Uterus (tissue), 4 donors: ENCODE measurements at places on chromosomes 6 and 20.

GRCh38 chr20:21225215-21225947, 77.8 kb upstream of the XRN2 start:
- DNase-seq: no peak

- DNase-seq: no peak
These were observed 781.4 kb downstream of the QKI start for GRCh38 chr6:164195942-164196281.

GRCh38 chr6:134575221-134575620, 257.3 kb upstream of the SGK1 start:
- DNase-seq: no peak

DNA sequence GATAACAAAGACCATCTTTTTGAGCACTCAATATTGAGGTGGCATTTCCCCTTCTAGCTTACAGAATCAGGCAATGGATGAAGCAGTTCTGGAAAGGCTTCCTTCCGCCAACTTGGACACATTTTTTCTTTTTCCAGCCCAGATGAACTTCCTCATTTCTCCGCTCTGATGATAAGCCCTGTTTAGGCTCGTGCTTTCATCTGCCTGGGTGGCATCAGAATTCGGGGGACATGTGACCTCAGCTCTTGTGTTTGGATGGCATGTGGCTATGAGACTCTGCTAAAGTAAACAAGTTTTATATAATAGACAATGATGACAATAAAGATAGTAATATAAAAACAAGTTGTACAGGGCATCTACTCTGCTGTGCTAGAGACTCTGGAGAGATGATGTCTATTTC, 796.7 kb downstream of the DHX35 start:
- DNase-seq: no peak

DNA sequence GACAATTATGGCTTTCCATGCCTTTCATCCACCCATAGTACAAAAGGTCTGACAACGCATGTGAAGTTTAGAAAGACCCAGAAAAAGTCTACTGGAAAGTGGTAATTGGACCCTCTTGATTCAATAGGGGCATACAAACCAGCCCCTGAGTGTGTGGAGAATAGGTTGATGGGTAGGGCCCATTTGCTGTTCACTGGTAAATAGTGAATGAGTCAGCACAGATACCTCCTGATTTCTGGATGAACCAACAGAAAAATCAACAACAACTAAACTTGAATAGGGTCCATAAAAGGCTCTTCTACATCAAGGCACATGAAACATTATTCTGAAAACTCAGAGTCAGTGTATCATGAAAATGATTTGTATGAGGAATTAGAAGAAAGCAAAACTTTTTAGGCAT, 235.4 kb upstream of the SLC35B3 start:
- DNase-seq: no peak

DNA sequence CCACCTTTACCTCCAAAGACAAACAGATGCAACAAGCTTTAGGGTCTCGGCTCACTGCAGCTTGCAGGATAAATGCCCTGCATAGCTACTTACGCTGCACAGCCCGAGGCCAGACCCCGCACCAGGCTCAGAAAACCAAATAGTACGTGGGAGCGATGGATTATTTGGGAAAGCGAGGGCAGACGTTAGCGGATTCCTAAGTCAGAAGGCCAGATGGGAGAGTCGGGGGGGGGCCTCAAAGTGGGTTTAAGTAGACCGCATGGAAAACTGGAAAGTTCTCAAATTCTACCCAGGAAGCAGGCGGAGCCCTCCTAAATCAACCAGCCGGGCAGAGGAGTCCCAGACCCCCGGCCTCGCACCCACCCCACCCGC, 382 bp downstream of the SFT2D1 start:
- no peak for DNase-seq

- DNase-seq: no peak
These were observed 45.2 kb downstream of the PPP1R3G start for GRCh38 chr6:5130135-5130866.

DNA sequence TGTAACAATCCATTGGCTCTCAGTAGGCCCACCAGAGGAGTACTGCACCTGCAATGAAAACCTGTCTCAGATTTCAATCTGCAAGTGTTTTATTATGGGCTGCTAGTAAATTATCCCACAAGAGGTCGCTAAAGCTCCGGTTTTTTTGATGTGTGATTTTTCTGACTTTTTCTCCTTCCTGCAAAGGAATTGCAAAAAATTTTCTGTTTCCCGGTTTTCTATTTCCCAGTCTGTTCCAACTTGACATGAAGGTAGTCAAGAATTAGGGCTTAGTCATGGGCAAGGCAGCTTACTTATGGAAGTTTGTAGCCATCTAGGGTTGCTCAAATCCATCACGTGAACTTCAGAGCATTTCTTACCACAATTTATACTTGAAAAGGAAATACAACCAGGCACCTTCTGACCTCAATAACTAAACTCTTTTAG, 38.5 kb upstream of the AHI1 start:
- no peak for DNase-seq

DNA sequence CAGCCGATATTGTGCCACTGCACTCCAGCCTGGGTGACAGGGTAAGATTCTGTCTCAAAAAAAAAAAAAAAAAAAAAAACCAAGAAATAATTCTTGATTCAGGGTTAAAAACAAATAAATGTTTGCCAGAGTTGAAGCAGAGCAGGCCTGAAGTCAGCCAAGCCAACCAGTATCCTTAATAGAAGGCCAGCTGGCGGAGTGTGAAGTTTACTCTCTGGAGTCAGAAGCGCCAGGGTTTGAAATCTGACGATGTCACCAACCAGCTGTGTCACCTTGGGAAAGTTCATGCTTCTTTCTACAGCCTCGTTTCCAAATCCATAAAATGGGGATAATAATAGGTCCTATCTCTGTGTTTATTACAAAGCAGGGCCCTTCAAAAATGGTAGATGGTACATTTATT, 73.0 kb upstream of the ENPP5 start:
- DNase-seq: no peak

DNA sequence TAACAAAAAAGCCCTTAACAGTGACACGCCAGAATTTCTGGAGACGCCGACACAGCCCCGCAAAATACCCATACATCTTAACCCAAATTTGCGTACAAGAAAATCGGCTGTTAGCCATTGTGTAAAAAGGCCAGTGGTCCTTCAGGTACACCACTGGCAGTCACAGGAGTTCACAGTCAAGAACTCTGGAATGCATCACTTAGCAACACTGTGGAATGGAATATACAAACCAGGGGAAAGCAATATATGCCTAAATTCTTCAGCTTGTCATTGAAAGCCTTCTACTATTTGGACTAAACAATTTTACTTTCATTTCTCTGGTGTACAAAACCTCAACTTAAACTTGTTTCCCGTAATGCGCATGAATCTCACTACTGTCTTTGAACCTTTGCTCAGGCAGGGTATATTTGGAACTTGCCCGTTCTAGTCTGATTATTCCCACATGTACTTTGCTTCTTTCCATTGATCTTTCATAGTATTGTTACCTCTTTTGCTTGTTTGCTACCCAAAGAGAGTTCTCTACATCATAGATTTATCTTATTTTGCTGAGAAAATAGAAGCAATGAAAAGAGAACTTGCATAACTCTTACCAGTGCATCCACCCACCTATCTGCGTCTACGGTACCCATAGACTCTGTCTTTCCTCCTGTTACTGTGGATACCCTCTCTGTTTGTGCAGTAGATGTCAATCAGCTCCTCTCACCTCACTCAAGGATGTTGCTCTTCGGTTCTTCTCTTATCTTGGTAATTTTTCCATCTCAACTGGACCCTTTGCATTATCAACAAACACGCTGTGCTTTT, at the start of gene ARMH2:
Gene ARMH2, minus strand, starts transcription at position 178 of the 801 bp plus-strand sequence. Its CDS starts 60 bp downstream, at position 118.
- no peak for DNase-seq

DNA sequence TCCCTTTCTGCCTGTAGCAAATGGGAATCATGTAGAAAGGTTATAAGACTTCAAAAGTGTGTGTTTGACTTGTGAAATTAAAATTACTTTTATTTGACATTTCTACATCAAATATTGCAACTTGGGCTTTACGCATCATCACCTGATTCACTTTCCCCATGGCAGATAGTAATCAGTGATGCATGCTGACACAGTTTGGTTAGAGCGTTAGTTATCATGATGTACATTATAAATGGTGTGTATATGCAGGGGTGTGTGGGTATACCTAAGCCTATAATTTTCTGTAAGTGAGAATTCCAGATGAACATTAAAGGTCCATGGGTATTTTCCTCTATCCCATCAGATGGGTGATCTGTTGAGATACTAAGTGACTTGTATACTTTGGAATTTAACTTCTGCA, 141.5 kb downstream of the KLHL32 start:
- no peak for DNase-seq

- no peak for DNase-seq
These were observed 16.1 kb downstream of the GHRH start for GRCh38 chr20:37245216-37246150.

GRCh38 chr6:3754776-3755175, 3.3 kb upstream of the PXDC1 start:
- no peak for DNase-seq

DNA sequence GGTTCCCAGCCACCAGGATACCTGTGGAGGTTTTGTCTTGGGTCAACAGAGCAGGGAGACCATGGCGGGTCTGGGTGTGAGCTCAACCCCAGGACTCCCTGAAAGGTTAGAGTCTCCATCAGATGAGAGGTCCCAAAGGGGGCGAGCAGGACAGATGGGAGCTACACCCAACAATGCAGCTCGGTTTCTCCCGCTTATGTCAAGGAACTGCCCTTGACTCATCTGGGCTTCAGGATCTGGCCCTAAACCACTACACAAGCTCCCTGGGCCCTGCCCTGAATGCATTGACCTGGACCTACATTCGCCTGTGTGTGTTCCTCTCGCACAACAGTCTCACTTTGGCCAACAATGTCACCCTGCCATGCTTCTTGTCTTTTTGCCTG, 57.6 kb upstream of the SYNDIG1 start:
- DNase-seq: no peak

- DNase-seq: no peak
These were observed 40.0 kb upstream of the ANKRD60 start for GRCh38 chr20:58268421-58268821.

DNA sequence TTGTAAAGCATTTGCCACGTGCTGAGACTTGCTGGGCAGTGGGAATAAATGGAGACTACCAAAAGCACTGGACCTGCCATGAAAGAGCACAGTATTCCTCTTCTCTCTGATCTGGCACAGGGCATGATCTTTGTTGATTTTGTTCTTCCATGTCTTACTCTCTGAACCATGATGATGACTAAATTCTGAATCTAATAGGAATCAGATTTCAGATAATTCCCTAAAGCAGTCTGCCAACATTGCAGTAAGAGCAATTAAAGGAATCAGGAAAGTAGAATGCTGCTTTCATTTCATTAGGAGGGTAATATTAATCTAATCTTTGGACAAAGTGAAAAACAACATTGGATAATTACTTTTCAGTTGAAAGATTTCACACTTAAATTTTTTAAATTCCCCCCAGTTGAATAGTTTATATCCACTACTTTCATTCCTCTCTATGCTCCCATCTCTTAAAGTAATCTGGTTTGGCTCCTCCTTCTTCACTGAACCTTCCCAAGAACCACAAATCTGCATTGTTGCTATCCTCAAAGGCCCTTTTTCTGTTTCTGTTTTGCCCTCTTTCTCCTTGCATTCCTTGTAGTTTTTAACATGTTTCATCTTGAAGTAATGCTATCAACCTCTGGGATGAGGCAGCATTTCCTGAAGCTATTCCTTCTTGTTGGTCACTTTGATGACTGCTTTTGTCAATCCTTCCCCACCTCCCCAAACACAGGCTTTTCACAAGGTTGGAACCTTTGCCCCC, 243.2 kb upstream of the TENT5A start:
- no peak for DNase-seq

GRCh38 chr6:90124874-90125510, 171.7 kb downstream of the BACH2 start:
- no peak for DNase-seq

GRCh38 chr6:39923394-39923793, 10.9 kb downstream of the MOCS1 start:
- DNase-seq: no peak

- no peak for DNase-seq
These were observed 8.1 kb downstream of the ARHGAP18 start for GRCh38 chr6:129701721-129702455.

GRCh38 chr6:53831081-53831869, 36.5 kb downstream of the LRRC1 start:
- DNase-seq: no peak

- peak; percentile 27 for DNase-seq
These were observed at the start of gene CD83 for GRCh38 chr6:14117158-14118090. TSS of gene CD83 (plus strand) at chr6:14117772. CDS start at chr6:14117812, 40 bp downstream.

DNA sequence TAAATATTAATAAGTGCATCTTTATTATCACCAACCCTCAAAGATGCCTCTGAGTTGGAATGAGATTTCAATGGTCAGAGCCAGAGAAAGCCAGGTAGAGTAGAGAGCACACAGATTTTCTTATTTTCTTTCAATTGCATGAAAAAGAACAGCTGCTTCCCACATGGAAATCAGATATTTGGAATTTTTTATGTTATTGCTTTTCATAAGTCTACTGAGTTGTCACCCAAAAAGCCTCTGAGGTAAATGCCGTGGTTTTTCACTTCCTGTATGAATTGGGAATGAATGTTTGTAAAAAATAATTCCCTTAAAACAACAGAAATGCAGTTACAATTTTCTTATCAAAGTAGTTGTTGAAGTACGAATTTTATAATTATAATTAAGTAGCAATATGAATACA, 563.1 kb downstream of the RFPL4B start:
- no peak for DNase-seq

GRCh38 chr20:17210983-17211382, 15.9 kb upstream of the PCSK2 start:
- no peak for DNase-seq

GRCh38 chr6:31142361-31142761, 3.5 kb upstream of the PSORS1C2 start:
- no peak for DNase-seq

- DNase-seq: no peak
These were observed 36.5 kb upstream of the IRAK1BP1 start for GRCh38 chr6:78830805-78831204.

GRCh38 chr6:8170245-8170644, 67.9 kb upstream of the EEF1E1 start:
- DNase-seq: no peak

- DNase-seq: no peak
These were observed 12.9 kb upstream of the GFOD1 start for GRCh38 chr6:13500264-13500663.

GRCh38 chr6:24140591-24140990, 14.6 kb downstream of the NRSN1 start:
- DNase-seq: peak; percentile 27

DNA sequence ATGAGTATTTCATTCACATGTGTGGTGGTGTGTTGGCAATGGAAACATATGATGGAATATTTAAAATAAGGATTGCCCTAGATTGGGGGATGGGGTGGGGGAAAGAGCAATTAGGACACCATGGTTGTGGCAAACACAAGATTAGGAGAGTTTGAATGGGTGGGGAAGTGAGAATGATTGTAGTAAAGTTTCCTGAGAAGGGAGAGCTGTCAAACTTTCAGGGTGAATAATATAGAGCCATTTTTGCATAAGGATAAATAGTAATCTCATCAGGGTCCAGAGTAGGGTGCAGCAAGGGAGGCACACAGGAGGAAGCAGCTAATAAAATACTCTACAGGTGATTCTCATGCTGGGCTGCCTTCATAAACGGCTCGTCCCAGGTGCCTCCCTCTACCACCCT, 294.9 kb upstream of the MARCKS start:
- DNase-seq: no peak

- DNase-seq: no peak
These were observed 333.4 kb downstream of the BCKDHB start for GRCh38 chr6:80439721-80440470.

- DNase-seq: no peak
These were observed 169.1 kb upstream of the SHLD1 start for GRCh38 chr20:5580940-5581708.

- DNase-seq: no peak
These were observed 711.3 kb upstream of the GJE1 start for GRCh38 chr6:141421378-141421777.

- DNase-seq: no peak
These were observed 1.6 kb upstream of the HEY2 start for GRCh38 chr6:125747589-125748405.
